ENCODE measurements at places on chromosomes 6 and 20.
A peak's percentile ranks its signal among the peaks of the same experiment; 100 is the strongest.

- no peaks in the 10 kb centered on the region for H3K36me3 ChIP-seq
- no peak overlapping the region for H3K27ac ChIP-seq
- no peaks in the 10 kb centered on the region for H3K27me3 ChIP-seq
Observed at GRCh38 chr6:74519163-74519562, 686.7 kb downstream of the COL12A1 start.

GRCh38 chr20:37816003-37816402, 86.9 kb upstream of the VSTM2L start:
- H3K27ac ChIP-seq: no peak overlapping the region
- no peaks in the 10 kb centered on the region for H3K36me3 ChIP-seq
- no peaks in the 10 kb centered on the region for H3K27me3 ChIP-seq
- H3K4me3 ChIP-seq: no peak overlapping the region
- no peaks in the 10 kb centered on the region for H3K4me1 ChIP-seq

GRCh38 chr20:34473262-34473883, 42.8 kb upstream of the DYNLRB1 start:
- peak; percentile 33 for DNase-seq
- H3K4me1 ChIP-seq: peaks cover 5% of the 10 kb centered on the region
- peaks cover 9% of the 10 kb centered on the region for H3K36me3 ChIP-seq

- H3K4me1 ChIP-seq: no peaks in the 10 kb centered on the region
- H3K4me3 ChIP-seq: no peak overlapping the region
- no peak overlapping the region for H3K27ac ChIP-seq
- H3K36me3 ChIP-seq: no peaks in the 10 kb centered on the region
Observed at GRCh38 chr20:13271977-13272975, 51.2 kb downstream of the ISM1 start.

GRCh38 chr20:50533061-50533460, 22.9 kb downstream of the PTPN1 start:
- no peak overlapping the region for H3K27ac ChIP-seq
- H3K27me3 ChIP-seq: no peaks in the 10 kb centered on the region
- no peaks in the 10 kb centered on the region for H3K36me3 ChIP-seq
- peaks cover 12% of the 10 kb centered on the region for H3K4me1 ChIP-seq
- no peak overlapping the region for H3K4me3 ChIP-seq

DNA sequence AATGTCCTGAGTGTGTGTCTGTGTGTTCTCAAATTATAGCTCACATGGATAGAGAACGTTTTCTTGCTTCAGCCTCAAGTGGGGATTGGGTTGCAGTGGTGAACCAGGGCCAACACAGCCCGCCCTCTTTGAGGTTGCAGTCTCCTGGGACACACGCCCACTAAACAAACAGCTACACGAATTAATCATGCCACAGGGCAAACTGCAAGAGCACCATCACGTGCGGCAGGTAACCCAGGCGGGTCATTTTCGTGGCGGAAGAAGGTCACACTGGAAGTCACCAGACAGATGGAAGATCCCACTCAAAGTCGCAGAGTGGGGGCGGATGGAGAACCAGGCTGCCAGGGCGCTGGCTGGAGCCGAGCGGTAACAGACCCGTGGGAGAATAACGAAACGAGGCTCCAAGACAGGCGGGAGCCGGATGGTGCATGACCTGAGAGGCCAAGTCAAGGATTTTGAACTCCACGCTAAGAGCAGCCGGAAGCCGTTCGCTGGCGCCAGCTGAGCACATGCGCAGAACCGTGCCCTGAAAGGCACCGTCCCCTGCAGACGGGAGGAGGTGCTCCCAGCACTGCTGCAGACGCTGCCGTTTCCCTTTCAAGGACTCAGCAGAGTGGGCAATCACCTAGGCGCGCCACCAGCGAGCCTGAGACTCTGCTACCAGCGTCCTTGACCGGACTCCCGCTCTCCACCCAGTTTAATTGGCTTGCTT, 10.7 kb downstream of the DLL1 start:
- no peak overlapping the region for H3K4me3 ChIP-seq
- H3K27me3 ChIP-seq: no peaks in the 10 kb centered on the region
- peak; percentile 76 for DNase-seq
- peaks cover 11% of the 10 kb centered on the region for H3K4me1 ChIP-seq
- no peaks in the 10 kb centered on the region for H3K36me3 ChIP-seq

GRCh38 chr6:161407581-161407980, 133.7 kb upstream of the AGPAT4 start:
- H3K36me3 ChIP-seq: no peaks in the 10 kb centered on the region
- H3K4me1 ChIP-seq: no peaks in the 10 kb centered on the region
- no peak overlapping the region for H3K27ac ChIP-seq
- H3K27me3 ChIP-seq: no peaks in the 10 kb centered on the region
- DNase-seq: no peak
- H3K4me3 ChIP-seq: no peak overlapping the region

DNA sequence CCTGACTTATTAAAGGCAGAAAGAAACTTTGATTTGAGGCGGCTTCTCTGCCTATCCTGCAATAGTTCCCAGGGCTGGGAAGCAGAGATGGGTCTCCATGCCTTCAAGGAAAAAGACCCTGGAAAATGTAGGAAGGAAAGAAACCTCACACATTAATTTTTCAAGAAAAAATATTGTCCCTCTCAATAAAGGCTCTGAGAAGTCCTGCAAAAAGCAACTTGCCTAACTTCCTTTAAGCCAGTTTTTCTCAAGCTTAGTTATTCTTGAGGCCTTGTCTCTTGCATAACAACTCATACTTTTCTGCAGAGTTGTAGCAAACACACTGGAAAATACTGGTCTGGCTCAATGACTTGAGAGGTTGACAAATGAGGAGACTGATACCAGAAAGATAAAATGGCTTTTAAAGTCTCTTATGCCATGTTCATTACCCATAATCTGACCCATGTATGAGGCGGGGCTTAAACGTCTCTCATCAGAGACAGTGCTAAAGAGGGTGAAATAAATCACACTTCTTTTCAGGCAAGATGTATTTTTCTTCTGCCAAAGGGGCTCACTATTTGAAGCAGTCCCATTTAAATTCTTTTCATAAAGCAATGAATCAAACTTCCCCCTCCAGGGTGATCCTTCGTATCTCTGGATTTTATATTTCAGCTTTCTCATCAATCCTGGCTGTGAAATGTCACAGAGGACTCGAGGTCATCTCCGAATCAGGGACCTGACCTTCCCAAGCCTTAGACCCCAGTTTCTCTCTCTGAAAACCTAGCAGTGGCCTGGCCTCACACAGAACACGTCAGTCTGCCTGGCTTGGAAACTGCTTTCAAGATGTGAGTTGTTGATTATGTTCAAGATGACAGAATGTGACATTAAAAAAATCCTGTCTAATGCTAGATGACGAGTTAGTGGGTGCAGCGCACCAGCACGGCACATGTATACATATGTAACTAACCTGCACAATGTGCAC, 82.3 kb upstream of the KCNG1 start:
- no peak overlapping the region for H3K27ac ChIP-seq

DNA sequence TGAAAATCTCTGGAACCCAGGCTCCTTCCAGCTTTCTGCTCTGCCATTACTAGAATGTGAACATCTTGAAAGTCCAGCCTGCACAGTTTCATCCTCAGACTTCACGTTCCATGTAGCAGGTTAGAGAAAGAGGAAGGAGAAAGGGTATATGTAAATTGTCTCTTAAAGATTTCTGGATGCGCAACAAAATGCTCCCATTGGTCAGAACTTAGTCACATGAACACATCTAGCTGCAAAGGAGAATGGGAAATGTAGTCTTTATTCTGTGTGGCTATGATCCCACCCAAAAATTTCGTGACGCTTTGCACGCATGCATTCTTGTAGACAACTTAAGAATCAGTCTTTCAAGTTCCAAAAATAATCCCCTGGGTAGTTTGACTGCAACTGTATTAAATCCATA, 46.4 kb upstream of the CHD6 start:
- H3K27me3 ChIP-seq: no peaks in the 10 kb centered on the region
- DNase-seq: no peak
- H3K4me1 ChIP-seq: no peaks in the 10 kb centered on the region
- no peak overlapping the region for H3K27ac ChIP-seq

DNA sequence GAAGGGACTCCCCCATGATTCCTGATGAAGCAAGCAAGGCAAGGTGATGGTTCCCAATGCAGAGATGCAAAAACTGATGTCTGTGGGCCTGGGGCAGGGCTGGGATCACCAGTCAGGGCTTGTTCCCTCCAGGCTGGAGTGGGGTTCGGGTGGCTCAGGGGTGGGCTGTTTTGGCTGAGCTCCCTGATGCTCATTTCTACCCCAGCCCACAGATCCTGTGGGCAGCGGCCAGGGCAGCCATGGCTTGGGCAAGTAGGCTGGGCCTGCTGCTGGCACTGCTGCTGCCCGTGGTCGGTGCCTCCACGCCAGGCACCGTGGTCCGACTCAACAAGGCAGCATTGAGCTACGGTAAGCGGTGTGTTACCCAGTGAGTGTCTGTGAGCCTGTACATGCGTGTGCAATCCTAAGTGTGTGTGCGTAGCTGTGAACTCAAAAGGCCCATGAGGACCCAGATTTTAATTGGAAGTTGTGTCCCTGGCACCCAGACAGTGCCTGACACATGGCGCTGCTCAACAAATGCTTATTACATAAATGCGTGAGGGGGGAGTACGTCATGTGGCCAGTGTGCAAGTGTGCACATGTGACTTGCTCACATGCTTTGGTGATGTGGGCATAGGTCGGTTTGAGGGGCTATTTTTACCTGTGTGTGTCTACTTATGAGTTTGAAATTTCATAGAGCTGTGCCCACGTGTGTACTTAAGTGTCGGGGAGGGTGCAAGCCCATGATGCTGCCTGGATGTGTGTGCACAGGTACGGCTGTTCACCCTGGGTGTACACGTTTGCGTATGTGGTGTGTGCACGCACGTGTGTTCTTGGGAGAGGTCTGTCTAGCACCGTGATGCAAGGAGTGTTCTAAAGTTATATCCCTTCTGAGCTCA, 1.1 kb downstream of the BPIFB2 start:
- H3K4me1 ChIP-seq: no peaks in the 10 kb centered on the region
- DNase-seq: no peak
- H3K27ac ChIP-seq: no peak overlapping the region
- H3K4me3 ChIP-seq: no peak overlapping the region
- H3K27me3 ChIP-seq: no peaks in the 10 kb centered on the region

DNA sequence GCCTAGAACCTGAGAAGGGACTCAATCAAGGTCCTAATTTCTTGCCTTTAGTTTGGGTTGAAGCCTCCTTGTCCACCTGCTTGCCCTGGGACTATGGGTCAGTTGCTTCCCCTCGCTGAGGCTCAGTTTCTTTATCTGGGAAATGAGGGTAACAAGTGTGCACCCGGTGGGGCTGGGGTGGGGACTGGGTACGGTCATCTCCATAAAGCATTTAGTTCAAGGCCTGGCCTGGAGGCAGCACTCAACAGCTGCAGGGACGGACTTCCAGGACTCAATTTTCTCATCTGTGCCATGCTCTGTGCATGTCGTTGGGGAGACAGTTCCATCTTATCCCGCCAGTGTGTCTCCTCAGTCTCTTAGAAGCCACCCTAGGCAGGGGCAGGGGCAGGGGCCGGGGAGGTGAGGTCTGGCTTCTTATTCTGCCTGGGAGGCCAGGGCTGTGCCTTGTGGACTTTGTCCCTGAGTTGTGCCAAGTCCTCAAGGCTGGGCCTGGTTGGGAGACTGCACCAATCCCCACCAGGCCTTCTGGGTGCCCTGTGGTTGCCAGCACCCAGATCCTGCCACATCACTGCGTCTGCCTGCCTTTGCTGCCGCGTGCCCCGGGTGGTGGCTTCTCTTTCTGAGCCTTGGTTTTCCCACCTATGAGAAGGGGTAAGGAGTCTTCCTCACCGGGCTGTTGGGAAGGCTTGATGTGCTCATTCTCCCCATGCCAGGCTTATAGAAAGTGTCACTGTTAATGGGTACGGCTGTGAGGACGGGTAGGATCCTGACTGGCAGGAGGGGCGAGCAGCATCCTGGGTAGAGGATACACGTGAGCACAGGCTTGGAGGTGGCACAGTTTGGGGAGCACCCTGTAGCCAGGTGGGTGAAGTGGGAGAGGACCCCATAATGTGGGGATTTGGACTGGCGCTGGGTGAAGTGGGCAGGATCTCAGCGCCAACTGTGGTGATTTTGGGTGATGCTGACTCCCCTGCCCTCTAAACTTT, 8.6 kb downstream of the SRC start:
- H3K27ac ChIP-seq: peak overlapping the region; percentile 54
- DNase-seq: peak; percentile 66
- H3K4me3 ChIP-seq: no peak overlapping the region
- no peaks in the 10 kb centered on the region for H3K36me3 ChIP-seq

DNA sequence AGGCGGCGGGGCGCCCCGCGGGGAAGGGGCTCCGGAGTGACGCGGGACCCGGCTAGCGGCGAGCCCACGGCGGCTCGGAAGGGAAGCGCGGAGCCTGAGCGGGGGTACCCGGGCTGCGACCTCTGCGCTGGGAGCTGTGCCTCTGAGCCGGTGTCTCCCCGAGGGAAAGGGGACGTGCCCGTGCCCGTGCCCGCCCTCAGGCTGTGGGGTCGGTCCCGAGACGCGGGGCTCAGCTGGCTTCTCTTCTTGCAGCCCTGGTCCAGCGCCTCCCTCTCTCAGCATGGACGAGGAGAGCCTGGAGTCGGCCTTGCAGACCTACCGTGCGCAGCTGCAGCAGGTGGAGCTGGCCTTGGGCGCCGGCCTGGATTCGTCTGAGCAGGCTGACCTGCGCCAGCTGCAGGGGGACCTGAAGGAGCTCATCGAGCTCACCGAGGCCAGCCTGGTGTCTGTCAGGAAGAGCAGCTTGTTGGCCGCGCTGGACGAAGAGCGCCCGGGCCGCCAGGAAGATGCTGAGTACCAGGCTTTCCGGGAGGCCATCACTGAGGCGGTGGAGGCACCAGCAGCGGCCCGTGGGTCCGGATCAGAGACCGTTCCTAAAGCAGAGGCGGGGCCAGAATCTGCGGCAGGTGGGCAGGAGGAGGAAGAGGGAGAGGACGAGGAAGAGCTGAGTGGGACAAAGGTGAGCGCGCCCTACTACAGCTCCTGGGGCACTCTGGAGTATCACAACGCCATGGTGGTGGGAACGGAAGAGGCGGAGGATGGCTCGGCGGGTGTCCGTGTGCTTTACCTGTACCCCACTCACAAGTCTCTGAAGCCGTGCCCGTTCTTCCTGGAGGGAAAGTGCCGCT, 686 bp downstream of the ZGPAT start:
- H3K27ac ChIP-seq: peak overlapping the region; percentile 83
- H3K27me3 ChIP-seq: no peaks in the 10 kb centered on the region
- peaks cover 10% of the 10 kb centered on the region for H3K36me3 ChIP-seq
- DNase-seq: peak; percentile 25
- peak overlapping the region; percentile 67 for H3K4me3 ChIP-seq

All from body of pancreas (tissue), 4 donors.